ENCODE measurements at places on chromosomes 7 and 10. TPM values are rescaled to one million over a fixed set of nuclear protein-coding genes. Genes with fewer than 3 reads are reported as not detected.

Gene FRMD4A
- total RNA-seq = 3.6 TPM

Gene UTF1
- not detected for total RNA-seq

Gene RNLS
- 9.7 TPM for total RNA-seq

Gene SLC16A9
- total RNA-seq = 0.13 TPM

Gene MYO1G
- total RNA-seq = 0.16 TPM

Gene FAM25A
- not detected for total RNA-seq

Gene MSMB
- not detected for total RNA-seq

Gene PTF1A
- not detected for total RNA-seq

Gene PRR15
- total RNA-seq = 3.8 TPM

Gene VIPR2
- not detected for total RNA-seq

Gene PLXDC2
- total RNA-seq = 0.02 TPM

Gene METTL2B
- 23.5 TPM for total RNA-seq

Gene EBLN1
- not detected for total RNA-seq

Gene CREB5
- 3.6 TPM for total RNA-seq

Gene DENND11
- total RNA-seq = 5.0 TPM

Gene COBL
- total RNA-seq = 4.1 TPM

Gene NKX2-3
- 0.08 TPM for total RNA-seq

Gene TMEM229A
- not detected for total RNA-seq

Gene SRGN
- total RNA-seq = 77.1 TPM

Gene MALRD1
- not detected for total RNA-seq

Gene OR2A12
- not detected for total RNA-seq

Gene HOXA3
- total RNA-seq = 6.9 TPM

Gene EGR2
- 0.33 TPM for total RNA-seq

Gene SPDYE5
- not detected for total RNA-seq

Gene VSTM4
- total RNA-seq = 0.39 TPM

Gene GIMAP8
- total RNA-seq = not detected

Gene UPF2
- total RNA-seq = 14.1 TPM

Gene UBN2
- total RNA-seq = 2.3 TPM

Gene ECHDC3
- total RNA-seq = 9.4 TPM

Gene CALD1
- 135 TPM for total RNA-seq

Gene TRIP6
- total RNA-seq = 59.3 TPM

Gene GLRX3
- total RNA-seq = 210 TPM

Gene DYDC1
- total RNA-seq = not detected

Gene ABCB4
- total RNA-seq = not detected
